NB4 (cell line): ENCODE measurements at places on chromosomes 1 and 21.

DNA sequence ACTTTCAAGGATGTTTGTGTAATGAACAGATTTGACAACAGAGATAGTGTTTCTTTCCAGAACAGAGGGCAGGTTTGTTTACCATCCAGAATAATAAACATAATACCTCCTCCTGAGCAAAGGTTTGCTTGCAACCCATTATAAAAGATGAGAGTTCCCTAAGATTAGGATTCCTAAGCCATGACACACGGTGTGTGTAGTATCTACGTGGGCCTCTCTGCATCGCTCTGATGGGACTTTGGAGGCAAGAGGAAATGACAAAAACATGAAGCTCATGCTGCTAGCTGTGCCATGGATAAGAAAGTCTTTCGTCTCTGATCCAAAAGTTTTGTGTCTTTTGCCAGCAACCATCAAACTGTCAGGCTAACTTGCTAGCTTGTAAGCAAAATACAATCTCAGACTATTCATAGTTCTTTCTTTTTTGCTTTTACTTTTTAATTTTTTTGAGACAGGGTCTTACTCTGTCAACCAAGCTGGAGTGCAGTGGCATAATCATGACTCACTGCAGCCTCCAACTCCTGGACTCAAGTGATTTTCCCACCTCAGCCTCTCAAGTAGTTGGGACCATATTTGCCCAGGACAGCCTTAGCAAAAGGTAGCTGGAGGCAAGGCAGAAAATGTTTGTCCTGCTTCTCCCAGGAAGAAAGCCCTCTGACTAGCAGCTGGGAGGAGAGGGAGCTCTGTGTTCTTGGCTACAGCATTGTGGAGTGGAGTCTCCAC lies 81.1 kb downstream of the LHX4 start:
- DNase-seq: no peak

DNA sequence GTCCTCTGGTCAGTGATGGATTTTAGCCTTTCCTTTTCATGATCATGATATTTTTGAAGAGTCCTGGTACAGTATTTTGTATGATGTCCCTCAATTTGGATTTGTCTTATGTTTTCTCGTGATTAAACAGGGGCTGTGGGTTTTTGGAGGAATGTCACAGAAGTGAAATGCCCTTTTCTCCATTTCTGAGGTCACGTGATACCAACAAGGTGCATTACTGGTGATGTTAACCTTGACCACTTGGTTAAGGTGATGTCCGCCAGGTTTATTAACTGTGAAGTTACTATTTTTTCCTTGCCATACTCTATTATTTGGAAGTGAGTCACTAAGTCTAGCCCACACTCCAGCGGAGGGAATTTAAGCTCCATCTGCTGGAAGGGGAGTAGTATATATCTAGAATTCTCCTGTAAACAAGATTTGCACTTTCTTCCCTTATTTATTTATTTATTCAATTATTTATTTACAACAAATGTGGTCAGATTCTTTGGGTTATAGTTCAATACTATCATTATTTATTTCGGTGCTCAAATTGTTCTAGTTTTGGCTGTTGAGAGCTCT lies 123.4 kb downstream of the HIVEP3 start:
- DNase-seq: peak; percentile 36

DNA sequence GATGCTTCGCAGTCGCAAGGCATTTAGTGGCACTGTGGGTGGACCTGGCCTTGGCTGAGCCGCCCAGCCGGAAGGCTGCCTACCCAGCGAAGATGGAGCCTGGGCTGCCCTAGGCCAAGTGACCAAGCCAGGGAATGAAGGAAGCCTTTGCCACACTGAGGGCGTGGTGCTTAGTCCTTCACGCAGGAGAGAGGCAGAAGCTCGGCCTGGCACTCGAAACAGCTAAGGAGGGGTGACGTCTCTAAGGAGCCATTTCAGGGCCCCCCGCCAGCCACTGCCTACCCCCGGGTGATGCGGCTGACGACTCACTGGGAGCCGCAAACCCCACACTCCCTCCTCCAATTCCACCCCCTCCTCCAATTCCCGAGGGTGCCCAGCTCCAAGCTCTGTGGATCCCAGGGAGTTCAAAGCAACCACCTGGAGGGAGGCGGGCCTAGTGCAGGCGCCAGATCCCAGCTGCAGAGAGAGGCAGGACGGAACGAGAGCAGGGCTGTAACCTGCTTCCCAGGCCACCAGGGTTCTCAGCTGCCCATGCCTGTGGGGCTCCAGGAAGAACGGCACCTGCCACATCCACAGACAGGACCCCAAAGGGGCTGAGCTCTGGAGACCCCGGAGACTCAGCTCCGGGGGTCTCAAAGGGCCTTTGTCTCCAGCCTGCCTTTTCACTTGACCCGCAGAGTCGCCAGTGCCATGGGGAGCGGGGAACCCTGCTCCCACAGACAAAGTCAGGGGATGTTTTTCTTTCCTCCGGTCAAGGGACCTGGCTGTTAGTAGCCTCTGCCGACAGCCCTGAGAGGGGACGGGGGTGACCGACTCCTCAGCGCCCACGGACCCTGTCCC lies 75.8 kb downstream of the ARHGEF16 start:
- no peak for DNase-seq

DNA sequence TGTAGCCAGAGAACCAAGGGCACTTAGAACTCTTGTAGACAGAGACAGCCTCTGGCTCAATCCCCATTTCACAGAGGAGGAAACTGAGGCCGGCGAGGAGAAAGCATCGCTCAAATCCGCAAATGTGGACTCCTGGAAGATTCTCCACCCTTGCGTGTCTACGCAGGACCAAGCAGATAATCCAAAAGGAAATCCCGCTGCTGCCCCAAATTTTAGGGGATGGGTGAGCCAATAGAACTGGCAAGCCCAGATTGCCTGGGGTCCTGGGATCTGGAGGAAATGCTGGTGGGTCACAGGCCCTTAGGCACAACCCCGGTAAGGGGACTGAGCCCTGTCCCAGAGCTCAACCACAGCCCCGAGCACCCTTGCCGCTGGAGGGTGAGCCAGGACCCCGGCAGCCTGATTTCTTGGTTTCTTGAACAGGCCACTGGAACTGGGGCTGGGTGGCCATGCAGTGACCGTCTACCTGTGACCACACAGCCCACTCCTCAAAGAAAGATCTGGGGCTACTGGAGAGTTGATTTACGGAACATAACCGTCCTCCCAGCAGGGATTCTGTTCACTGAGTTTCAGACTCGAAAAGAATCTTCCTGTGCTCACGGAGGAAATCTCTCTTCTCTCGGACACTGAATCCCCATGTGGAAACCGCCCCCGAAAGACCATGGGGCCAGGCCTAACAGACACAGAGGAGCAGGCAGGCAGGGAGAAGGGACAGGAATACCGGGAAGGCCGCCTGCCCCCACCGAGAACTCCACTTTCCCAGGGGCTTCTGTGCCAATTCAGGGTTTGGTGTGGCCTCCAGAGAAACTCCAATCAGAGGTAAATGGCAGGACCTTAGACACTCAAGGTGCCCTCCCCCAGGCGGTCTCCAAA lies 238.4 kb downstream of the NPHP4 start:
- DNase-seq: no peak

DNA sequence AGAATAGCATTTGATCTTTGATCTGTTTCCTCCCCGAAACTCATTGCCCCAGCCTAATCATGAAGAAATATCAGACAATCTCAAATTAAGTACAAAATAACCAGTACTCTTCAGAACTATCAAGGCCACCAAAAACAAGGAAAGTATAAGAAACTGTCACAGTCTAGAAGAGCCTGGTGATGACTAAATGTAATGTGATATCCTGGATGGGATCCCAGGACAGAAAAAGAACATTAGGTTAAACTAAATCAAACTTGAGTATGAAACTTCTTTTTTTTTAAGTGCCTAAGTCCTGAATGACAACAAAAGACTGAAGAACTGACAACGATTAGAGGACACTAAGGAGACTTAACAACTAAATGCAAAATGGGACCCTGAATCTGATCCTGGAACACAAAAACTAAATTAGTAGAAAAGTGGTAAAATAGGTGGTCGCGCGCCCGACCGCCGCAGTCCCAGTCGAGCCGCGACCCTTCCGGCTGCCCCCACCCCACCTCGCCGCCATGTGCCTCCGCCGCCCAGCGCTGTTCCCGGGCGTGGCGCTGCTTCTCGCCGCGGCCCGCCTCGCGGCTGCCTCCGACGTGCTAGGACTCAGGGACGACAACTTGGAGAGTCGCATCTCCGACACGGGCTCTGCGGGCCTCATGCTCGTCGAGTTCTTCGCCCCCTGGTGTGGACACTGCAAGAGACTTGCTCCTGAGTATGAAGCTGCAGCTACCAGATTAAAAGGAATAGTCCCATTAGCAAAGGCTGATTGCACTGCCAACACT lies 5.5 kb upstream of the PRKAB2 start:
- DNase-seq: no peak

DNA sequence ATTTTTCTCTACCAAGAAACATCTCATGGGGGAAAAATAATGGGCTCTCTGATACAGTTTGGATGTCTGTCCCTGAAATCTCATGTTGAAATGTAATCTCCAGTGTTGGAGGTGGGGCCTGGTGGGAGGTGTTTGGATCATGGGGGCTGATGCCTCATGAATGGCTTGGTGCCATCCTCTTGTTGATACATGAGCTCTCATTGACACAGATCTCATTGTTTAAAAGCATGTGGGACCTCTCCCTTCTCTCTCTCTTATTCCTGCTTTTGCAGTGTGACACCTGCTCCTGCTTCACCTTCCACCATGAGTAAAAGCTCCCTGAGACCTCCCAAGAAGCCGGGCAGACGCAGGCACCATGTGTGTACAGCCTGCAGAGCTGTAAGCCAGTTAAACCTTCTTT lies 332.5 kb upstream of the NRIP1 start:
- DNase-seq: no peak
